ENCODE measurements at places on chromosomes 4 and X.
A peak's percentile ranks its signal among the peaks of the same experiment; 100 is the strongest.

DNA sequence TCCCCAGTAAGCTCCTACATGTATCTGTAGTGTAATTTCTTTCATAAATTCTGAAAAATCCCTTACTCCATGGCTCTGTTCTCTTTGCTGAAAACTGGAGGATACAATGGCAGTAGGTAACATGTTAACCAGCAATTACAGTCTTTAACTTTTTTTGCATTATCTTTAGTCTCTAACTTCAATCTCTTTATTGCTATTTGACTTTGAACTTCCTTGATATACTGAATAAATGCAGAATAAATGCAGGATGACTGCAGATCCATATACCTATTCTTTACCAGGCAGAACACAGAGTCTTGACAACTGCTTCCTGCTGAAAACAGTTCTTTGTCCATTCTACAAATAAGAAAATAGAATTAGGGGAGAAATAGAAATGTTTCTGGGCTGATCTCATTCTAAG lies 101.3 kb downstream of the SLC7A11 start:
- DNase-seq = no peak

DNA sequence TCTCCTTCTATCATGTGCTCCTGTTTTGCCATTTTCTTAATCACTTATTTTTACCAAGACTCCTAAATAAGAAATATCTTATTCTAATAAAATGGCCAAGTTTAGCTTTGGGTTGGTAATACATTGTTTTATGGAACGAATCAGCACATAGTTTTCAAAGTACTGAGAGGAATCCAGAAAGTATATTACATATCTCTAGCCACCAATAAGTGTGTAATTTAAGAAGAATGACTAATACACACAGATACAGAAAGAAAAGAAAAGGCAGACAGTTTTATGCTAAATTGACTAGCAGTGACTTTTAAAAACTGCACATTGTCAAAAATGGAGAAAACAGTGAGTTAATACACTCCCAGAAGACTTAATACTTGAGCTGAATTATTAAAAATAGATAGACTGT lies 167.0 kb upstream of the IL15 start:
- no peak for DNase-seq

DNA sequence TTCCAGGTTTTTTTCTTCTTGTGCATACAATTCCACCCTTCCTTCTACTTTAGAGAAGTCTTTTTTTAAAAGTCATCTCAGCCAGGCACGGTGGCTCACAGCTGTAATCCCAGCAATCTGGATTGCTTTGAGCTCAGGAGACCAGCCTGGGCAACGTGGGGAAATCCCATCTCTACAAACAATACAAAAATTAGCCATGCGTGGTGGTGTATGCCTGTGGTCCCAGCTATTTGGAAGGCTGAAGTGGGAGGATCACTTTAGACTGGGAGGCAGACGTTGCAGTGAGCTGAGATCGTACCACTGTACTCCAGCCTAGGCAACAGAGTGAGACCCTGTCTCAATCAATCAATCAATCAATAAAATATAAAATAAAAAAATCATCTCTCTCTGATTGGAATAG lies 14.8 kb downstream of the ELOVL6 start:
- DNase-seq = peak; percentile 48

DNA sequence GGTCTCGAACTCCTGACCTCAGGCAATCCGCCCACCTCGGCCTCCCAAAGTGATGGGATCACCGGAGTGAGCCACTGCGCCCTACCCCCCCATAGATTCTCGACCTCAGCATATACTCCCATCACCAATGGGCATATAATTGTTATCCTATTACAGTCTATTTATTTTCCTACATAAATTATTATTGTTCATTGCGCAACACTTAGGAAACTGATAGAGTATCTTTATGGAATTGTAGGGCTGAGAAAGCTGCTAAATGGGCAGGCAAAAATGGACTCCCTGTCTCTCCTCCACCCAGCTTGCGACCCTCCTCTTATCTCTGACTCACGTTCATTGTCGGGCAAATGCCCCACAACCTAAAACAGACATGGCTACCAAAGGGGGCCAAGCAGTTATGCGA lies 1.0 kb downstream of the ERVMER34-1 start:
- DNase-seq = no peak

- no peak for DNase-seq
These were observed 77.2 kb upstream of the IL1RAPL2 start for GRCh38 chrX:104488811-104489210.

DNA sequence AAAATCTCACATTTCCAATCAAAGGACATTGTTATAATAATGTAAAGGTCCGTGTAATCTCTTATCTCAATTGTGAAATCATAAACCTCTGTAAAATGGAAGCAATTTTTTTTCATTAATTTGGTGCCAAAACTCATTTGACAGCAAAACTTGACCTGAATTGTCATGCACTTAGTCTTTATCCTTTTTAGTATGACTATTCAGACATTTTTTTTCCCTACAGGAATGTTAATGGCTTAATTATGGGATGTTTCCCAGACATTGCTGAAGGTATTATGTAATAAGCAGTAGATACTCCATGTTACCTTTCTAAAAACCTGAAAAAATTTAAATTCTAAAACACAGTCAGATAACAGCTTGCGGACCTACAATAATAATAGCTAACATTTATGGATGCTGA lies 228.9 kb downstream of the LHFPL1 start:
- no peak for DNase-seq

DNA sequence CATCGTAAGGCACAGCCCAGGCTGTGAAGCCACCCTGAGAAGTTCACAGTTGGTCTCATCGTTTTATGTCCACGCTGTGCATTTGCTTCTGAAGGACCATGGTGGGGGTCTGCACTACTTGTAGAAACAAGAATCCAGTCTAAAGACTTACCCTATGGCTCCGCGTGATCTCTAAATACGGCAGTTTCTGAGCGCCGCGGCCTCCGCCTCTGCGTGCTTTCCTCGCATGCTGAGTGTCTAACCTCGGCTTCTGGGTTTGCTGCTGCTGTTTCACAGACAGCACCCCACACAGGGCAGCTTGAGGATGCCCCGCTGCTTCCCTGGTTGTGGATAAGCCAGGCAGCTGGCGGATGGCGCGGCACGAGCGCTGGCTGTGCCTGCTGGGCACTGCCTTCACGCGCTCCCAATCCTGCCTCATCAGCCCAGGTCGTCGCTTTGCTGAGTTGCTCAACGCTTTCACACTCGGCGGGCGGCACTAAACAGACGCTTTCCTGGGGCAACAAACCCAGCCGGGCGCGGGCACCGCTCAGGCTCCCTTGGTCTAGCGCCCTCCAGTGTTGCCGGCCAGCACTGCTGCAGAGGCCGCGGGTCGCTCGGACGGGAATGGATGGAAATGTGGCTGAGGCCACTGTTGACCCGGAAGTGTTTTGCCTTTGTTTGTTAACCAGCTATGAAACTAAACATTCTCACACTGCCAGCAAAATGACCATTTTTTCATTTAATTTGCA lies 39.2 kb downstream of the FGFRL1 start:
- DNase-seq = peak; percentile 60

- no peak for DNase-seq
These were observed 213.2 kb upstream of the UGT8 start for GRCh38 chr4:114385195-114385985.
